ENCODE measurements at places on chromosomes 4 and X.

GRCh38 chr4:103292373-103292772, 94.2 kb upstream of the CENPE start:
- DNase-seq, result no peak

GRCh38 chr4:109921384-109921808, 8.7 kb downstream of the EGF start:
- DNase-seq, result peak; percentile 82

DNA sequence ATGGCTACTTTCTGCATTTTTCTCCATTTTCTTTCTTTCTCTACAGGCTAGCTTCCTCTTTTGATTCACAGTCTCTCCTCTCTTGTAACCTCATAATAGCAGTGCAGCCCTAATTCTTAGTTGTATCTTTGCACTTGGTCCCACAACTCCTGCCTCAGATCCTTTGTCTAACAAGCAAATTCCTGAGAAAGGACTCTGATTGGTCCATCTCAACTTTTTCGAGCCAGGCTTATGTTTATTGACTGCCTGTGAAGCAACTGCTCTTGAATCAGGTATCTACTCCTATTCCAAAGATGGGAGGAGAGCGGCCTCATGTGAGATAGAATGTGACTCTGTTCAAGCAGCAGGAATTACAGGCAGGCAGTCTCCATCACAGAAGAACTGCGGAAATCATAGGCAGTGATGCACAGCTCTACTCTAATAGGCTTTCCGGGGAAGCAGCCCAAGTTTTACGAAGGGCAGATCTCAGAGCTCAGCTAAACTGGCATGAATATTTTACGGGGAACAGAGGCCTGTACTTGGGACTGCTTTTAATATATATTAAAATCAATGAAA, 123.5 kb downstream of the GABRB1 start:
- no peak for DNase-seq

- DNase-seq, result no peak
Observed at GRCh38 chr4:77595364-77595973, 10.2 kb upstream of the CXCL13 start.

- peak; percentile 54 for DNase-seq
Observed at GRCh38 chr4:150242820-150243458, 164.7 kb downstream of the DCLK2 start.

GRCh38 chr4:148883435-148883834, 441.2 kb upstream of the NR3C2 start:
- DNase-seq, result no peak

DNA sequence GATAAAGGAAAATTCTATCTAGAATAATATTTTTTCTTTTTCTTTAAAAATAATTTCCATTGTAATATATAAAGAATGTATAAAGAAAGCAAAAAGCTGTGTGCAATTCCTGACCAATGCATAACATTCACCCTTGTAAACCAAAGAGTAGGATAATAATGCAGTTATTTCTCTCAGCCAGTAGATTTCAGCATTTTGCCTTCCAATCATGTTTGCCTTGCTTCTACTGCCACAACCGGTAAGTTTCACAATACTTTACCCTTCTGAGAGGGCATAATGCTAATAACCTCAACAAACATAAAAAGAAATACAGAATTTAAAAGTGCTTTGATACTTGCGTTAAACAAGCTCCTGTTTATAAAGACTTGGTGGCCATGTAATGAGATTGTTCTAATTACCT, 59.9 kb downstream of the CHIC2 start:
- no peak for DNase-seq

All from ELR (cell line).